Lung microvascular endothelial cell (primary cell): ENCODE measurements at places on chromosomes 7 and 10. TPM values are rescaled to one million over a fixed set of nuclear protein-coding genes. Genes with fewer than 3 reads are reported as not detected.

Gene PAPOLB
- under 0.01 TPM in 2 replicates for total RNA-seq

Gene NPTX2
- total RNA-seq, result 0.60 and 4.6 TPM in 2 replicates

Gene VGF
- not detected in 2 replicates for total RNA-seq

Gene ETV1
- total RNA-seq, result 5.0 and 6.8 TPM in 2 replicates

DNA sequence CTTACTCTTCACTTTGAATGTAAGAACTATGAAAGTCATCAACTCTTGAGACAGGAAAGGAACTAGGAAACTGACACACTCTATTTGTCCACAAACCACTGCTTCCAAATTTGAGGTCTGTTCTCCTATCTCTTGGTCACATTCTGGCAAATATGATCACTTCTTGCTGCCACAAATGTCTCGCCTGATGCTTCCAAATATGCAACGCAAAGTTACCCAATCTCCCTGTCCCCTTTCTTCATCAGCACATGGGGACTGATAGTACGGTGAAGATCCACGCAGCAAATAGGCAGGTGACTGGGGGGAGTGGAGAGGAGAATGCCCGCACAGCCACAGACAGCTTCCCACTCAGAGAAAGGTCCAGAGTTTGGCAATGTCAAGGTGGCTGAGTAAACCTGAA lies 92.6 kb upstream of the TCF7L2 start:
- no peak for DNase-seq

GRCh38 chr7:131016230-131016629 lies 282.2 kb upstream of the KLF14 start:
- DNase-seq, result peak; percentile 35

GRCh38 chr7:138276891-138277290 lies 183.2 kb upstream of the TRIM24 start:
- no peak for DNase-seq

GRCh38 chr7:137305901-137306621 lies 37.5 kb downstream of the PTN start:
- DNase-seq, result no peak

- DNase-seq, result no peak
Observed at GRCh38 chr10:88791924-88792323, 10.6 kb upstream of the LIPM start.

- DNase-seq, result peak; percentile 54
Observed at GRCh38 chr7:96169439-96169838, 152.5 kb downstream of the SLC25A13 start.

DNA sequence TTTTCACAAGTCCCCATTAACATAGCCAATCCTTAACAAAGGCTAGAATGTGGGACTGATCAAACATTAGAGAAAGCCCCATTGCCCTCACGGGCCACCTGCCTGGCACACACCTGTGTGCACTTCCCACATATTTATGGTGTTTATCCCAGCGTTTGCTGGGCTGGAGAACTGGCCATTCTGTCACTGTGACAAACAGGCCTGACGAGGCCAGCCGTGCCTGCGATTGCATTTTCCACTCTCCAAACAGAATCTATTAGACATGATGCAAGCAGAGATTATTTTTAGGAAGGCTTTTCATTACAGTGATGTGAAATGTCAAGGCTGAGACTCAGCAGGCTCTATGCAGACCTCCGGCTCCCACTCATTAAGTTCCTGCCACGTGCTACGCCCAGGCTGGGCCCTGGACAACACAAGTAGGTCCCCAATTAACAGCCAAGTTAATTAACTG lies 20.4 kb downstream of the PTPRN2 start:
- DNase-seq, result no peak

GRCh38 chr10:102673819-102674511 lies 29.7 kb downstream of the TRIM8 start:
- peak; percentile 53 for DNase-seq

- DNase-seq, result no peak
Observed at GRCh38 chr10:82815680-82816079, 940.7 kb downstream of the NRG3 start.

DNA sequence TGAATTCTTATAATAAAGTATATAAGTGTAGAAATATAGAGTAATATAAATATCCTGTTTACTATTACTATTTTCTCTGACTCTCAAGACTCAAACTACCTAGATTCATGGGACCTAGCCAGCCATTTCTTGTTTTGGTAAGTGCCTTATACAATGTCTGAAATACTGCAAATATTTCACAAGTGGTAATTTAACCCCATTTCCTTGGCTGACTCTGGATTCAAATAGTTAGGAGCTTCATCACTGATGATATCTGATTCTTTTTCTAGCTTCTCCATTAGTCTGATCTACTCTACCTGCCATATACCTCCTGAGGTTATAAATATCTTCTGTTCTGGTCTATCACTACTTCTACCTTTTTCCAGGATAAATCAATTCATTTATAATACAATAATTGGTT lies 6.4 kb upstream of the RALA start:
- no peak for DNase-seq

GRCh38 chr7:31633467-31633866 lies 53.5 kb upstream of the PPP1R17 start:
- no peak for DNase-seq

DNA sequence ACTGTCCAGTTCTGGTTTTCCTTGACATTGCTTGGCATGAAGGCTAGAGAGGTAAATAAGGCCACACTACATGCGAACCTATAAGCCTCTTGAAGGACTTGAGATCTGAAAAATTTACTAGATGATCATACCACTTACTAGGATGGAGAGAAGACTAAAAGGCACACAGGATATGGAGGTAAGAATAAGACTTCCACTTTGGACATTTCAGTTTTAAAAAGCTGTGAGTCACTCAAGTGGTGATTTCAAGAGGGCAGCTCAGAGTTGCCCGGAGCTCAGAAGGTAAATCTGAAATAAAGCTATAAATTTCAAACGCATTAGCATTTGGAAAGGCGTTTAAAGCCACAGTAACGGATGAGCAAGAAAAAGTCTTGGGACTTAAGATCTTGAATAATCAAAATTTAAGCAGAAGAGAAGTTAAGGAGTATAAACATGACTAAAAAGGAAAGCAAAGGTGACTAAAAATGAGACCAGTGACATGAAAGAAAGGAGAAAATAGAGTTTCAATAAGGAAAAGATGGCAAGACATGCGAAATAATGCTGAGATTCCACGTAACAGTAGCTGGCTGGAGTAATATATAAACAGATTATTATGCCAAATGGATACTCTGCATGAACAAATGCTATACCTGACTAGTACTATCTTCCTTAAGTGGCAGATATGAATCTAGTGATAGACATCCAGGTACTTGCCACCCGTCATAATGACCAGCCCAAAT lies 68.3 kb downstream of the SNX13 start:
- DNase-seq, result no peak

DNA sequence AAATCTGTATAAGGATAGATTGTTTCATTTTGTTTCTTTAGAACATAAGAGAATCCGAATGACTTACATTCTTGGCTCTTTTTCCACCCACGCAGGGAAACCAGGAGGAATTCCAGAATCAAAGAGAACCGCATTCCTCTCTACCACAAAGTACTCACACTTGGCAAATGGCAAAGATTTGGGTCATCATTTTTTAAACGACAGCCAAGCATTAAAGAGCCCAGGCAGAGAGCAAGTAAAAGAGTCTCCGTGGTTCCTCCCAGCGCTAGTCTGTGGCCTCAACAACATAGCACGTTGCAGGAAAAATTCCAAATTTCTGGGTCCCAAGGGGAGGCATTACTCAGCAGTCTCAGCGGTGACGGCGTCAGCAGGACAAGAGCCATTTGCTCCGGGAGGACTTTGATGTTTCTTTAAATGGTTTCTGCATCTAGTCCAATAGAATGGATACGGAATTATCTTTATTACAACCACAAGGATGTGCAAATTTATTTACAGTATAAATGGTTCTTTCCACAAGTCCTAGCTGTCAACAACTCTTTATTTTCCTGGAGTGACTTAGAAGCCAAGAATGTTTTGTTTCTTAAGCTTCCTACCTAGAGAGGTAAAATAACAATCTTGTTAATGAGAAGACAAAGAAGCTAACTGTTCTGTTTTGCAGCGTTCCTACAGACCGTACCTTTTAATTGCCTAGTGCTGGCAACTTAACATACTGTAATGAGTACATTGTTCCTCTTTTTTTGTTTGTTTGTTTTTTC lies 232.5 kb downstream of the SKIDA1 start:
- peak; percentile 88 for DNase-seq

DNA sequence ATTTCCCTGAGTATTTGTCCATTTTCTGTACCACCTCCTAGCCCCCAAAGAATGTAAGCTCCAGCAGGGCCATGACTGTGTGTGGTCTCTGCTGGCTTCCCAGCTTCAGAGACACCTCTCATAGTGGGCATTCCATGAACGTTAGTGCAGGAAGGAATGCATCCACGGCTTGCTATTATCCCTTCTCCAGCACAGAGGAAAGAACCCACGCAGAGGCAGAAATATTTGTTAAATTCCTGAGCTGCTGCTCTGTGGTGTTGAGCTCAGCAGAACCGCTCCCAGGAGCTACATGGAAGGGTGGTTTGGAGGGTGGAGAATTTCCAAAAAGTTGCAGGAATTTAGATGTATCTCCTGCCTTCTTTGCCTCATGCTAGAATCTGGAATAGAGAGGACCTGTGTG lies 275.2 kb downstream of the POU6F2 start:
- no peak for DNase-seq
